ENCODE measurements at places on chromosomes 16 and 17.

DNA sequence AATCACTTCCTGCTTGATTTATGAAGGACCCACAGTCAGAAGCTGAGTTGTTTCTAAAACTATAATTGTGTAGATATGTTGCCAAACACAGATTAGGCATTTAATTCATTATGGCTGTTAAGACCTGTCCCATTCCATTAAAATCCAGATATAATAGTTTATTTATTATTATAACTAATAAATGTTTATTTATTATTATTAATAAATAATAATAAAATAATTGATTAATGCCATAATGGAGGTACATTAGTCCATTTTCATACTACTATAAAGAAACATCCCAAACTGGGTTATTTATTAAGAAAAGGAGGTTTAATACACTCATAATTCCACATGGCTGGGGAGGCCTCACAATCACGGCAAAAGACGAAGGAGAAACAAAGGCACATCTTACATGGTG, 1240.9 kb downstream of the CDH11 start:
- DNase-seq, result no peak

- DNase-seq, result no peak
Observed at GRCh38 chr16:77500934-77501664, 66.3 kb upstream of the ADAMTS18 start.

- no peak for DNase-seq
Observed at GRCh38 chr16:58490065-58490464, 9.9 kb upstream of the NDRG4 start.

DNA sequence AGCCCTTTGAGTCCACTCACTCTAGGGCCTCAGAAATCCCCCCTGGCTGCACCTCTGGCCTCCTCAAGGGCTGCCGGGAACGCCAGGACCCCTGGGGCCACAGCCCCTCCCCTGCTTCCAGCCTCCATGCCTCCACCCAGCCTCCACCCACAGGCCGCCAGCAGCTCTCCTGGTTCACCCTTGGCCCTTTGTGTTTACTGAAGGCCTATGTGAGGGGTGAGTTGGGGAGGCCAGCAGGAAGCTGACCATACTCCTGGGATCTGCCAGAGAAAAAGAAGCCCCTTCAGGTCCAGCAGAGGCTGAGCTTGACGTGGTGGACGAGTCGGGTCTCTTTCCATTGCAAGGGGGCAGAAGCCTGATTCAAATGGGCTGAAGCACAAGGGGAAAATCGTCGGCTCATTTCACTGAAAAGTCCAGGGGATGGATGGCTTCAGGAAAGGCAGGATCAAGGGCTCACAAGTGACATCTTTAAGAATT, 18.3 kb upstream of the ATP2A3 start:
- DNase-seq, result no peak

DNA sequence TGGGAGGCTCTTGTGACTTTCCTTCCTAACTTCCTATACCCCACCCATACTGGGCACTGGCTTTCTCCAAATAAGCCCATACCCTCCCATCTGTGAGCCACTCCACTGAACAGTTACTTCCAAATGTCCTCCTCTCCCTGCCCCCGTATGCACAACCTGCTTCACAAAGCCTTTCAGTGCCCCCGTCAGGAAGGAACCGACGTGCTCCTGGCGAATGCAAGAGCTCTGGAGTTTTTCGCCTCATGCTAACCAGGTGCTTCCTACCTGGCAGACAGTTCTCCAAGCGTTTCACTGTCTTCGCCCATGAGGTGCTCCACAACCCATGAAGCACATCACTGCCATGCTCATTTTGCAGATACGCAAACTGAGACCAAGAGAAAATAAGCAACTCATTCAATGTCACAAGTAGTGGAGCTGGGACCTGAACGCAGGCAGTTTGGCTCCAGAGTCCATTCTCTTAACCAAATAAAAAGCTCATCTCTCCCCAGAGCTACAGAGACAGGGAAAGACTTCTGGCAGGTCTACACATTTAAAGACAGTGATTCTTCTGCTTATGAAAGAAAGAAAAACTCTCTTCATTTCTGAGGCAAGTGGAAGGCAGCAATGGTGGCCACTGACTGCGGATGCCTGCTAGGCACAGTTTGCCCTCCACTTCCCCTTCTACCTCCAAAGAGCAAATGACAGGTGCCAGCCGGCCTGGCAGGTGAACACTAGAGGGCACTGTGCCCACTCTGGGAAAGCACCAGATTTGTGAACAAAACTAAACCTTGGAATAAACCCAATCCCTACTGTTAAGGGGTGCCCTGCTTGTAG, 23.8 kb downstream of the SPHK1 start:
- no peak for DNase-seq

DNA sequence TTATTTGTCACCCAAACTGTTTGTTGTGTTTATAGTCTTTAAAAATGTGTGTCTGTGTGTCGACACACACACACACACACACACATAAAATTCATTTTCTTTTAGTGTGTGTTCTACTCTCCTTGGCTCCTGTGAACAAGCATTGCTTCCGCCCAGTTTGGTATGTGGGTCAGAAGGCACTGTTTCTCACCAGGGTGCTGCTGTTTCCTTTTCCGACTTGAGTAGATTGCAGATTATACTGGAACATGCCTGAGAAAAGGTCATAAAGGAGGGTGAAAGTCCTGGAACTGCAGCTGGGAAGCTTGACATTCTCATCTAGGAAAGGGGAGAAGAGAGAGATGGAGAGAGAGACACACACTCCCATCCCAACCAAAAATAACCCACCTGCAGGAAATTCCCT, 330.3 kb downstream of the BCAS3 start:
- DNase-seq, result no peak

- DNase-seq, result no peak
Observed at GRCh38 chr16:3094289-3095027, 4.6 kb downstream of the ZSCAN10 start.

GRCh38 chr17:77869665-77870132, 88.8 kb upstream of the TNRC6C start:
- DNase-seq, result no peak

DNA sequence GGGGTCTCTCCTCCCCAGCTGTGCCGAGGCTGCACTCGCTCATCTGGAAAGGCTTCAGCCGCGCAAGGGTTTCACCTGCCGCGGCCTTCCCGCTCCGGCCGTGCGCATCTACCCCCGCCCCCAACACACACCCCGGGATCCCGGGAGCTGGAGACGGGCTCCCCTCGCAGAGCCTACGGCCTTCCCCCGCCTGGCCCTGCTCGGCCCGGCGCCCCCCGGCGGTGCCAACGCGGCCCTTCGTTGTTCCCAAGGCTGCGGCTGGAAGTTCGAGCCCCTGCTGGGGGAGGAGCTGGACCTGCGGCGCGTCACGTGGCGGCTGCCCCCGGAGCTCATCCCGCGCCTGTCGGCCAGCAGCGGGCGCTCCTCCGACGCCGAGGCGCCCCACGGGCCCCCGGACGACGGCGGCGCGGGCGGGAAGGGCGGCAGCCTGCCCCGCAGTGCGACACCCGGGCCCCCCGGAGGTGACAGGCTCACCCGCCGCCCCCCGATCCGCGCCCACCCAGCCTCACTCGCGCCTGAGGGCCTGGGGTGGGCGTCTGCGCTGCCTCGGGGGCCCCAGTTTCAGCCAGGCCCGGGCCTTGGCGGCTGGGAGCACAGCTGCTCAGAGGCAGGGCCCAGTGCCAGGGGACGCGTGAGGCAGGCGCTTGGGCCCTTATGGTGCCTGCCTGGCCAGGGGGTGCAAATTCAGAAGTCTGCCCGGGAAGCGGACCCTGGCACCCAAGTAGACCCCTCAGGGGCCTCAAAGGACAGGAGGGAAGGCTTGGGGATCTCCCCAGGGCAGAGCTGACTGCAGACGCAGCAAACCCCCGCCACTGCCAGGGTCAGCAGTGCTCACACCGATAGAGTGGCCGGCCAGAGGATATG, 11.2 kb downstream of the GALK1 start:
- no peak for DNase-seq

DNA sequence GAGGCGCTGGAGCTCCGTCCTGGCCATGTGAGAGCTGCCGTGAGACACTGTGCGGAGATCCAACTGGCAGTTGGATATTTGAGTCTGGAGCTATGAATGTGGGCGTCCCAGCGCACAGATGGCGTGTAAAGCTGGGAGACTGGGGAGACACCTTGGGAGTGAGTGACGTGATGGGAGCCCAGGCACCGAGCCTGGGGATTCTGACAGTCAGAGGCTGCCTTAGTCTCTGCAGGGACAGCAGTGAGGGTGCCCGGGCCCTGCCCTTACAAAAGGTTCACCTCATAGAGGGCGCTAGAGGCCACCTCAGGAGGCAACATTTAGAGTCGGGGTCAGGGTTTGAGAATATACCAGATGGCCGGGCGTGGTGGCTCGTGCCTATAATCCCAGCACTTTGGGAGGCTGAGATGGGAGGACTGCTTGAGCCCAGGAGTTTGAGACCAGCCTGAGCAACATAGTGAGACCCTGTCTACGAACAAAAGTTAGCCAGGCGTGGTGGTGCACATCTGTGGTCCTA, 194.1 kb upstream of the GSE1 start:
- DNase-seq, result no peak

DNA sequence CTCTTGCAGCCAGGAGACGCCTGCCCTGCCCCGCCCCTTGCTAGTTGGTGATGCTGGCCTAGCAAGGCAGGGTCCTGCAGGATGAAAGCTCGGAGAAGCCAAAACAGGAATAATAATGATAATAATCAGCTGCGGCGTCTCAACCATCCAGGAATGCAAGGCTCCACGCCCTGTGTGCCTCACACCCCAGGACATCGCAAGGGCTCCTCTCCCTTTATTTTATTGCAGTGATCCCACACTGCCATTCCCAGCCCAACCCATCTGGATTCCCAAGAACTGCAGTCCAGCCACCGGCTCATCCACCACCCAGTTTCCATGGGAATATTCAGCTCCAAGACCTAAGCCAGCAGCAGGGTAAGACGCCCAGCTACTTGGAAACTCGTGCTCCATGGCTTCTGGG, 21.0 kb upstream of the ZNF652 start:
- no peak for DNase-seq

DNA sequence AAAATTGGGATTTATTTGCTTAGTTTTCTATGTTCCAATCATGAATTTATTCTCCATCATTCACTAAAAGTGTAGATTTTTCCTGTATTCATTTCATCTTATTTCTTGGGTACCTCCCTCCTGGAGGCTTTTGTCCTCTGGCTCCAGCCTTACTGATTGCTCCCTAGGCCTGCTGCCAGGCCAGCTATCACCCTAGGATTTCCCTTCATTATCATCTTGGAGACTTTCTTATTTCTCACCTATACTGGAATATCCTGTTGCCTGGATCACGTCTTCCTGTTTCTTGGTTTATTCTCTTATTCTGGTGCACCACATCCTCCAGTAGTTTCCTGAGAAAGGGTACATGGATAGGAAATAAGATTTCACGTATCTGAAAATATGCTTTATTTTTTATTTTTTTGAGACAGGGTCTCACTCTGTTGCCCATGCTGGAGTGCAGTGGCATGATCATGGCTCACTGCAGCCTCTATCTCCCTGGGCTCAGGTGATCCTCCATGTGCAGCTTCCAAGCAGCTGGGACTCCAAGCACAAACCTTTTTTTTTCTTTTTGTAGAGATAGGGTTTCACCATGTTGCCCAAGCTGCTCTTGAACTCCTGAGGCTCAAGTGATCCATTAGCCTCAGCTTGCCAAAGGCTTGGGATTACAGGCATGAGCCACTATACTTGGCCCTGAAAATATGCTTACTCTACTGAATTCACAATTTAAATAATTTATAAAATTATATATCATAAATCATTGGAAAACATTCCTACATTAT, 13.3 kb upstream of the KPNB1 start:
- no peak for DNase-seq

GRCh38 chr17:29376667-29377270, 13.4 kb upstream of the TAOK1 start:
- no peak for DNase-seq

DNA sequence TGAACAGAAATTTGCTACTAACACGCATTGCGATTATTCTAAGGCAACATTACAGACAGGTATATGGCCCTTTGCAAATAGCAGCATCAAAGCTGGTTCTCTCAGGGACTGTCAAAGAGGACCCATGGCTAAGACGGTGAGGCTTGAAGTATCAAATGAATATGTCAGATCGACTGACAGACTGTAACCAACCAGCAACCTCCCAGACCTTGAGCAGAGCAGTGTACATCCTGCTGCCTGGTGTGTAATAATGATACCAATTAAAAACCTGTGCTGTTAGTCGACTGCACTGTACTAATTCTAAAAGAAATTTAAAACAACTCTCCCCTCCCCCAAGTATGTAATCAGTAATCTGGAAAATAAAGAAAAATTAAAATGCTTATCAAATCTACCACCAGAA, 35.9 kb upstream of the GHDC start:
- DNase-seq, result no peak

All from HS-5 (cell line).